CD4-positive, alpha-beta T cell (primary cell): ENCODE measurements at places on chromosomes 2 and 18. TPM values are rescaled to one million over a fixed set of nuclear protein-coding genes. Genes with fewer than 3 reads are reported as not detected.

RAPGEF4 gene
- 0.69 TPM for total RNA-seq

DNA sequence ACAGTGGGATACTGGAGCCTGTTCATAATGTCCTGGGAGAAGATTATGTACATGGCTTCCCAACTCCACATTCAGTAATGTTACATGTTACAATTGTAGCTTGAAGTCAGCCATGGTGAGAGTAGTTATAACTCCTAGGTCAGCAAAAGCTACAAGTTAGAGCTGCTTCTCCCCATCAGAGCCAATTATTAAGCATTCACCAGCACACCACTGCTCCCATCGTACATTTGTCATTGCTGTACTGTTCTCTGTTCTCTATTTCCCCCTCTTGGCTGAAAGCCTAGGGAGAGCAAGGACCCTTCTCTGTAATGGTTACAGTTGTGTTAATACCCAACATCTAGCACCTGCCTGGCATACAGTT lies 5.3 kb upstream of the TLK1 start:
- peaks cover 21% of the 10 kb centered on the region for H3K4me1 ChIP-seq
- H3K27ac ChIP-seq: no peak overlapping the region

ALK gene
- not detected for total RNA-seq

DNA sequence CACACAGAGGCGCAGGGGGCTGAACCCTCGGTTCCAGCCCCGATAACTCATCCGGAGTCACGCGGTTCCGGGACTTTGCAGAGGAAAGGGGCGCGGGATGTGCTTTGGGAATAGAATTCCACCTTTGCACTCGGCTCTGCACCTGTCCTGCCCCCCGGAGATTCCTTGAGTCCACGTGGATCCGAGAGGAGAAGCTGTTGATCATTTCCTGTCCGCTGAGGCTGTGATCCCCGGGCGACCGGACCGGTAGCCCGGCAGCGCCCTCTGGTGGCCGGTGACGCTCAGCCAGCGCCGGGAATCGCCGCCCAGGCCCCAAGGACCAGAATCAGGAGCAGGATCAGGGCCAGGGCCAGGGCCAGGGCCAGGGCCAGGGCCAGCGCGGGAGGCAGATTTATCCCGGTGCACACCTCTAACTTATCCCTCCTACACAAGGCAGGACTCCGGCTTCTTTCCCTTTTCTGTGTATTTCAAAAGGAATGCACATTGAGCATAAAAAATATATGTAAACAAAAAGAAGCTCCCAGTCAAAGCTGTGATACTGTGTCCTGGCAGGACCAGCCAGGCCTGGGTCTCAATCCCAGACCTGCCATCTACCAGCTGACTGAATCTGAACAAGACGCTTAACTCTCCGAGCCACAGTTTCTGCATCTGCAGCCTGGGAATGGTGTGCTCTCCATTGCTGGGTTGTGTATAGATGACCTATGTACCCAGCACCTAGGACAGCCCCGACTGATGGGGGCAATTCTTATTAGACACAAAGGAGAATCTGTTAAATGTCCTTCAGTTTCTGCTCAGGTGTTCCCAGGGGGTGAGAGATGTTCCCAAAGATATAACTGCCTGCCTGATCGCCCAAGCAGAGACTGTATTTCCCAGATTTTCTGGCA lies 8.5 kb upstream of the SPATA3 start:
- no peaks in the 10 kb centered on the region for H3K36me3 ChIP-seq
- H3K27me3 ChIP-seq: peaks cover 6% of the 10 kb centered on the region
- H3K4me1 ChIP-seq: peaks cover 31% of the 10 kb centered on the region

GRCh38 chr2:132909427-132909826 lies 239.4 kb upstream of the LYPD1 start:
- H3K27ac ChIP-seq: no peak overlapping the region
- H3K36me3 ChIP-seq: no peaks in the 10 kb centered on the region
- H3K4me1 ChIP-seq: no peaks in the 10 kb centered on the region
- no peak for DNase-seq
- H3K4me3 ChIP-seq: no peak overlapping the region
- H3K27me3 ChIP-seq: no peaks in the 10 kb centered on the region

DNA sequence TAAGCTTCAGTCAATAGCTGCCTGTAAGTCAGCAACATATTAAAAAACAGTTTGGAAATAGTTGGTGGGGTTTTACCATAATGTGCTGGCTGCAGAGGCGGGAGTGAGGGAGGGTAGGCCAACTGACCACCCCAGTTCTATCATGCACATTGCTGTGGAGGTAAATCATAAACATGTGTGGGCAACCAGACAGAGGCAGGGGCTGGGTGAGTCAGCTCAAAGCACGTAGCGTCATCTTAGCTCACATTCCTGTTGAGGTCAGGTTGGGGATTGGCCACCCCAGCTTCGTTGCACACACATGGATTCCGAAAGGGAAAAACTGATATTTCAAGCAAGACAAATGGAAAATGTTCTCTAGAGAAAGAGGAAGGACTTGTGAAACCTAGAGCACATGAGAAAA lies 19.5 kb downstream of the GPR45 start:
- DNase-seq: no peak
- H3K4me1 ChIP-seq: no peaks in the 10 kb centered on the region
- peaks cover 6% of the 10 kb centered on the region for H3K36me3 ChIP-seq
- no peaks in the 10 kb centered on the region for H3K27me3 ChIP-seq
- H3K4me3 ChIP-seq: no peak overlapping the region

DNA sequence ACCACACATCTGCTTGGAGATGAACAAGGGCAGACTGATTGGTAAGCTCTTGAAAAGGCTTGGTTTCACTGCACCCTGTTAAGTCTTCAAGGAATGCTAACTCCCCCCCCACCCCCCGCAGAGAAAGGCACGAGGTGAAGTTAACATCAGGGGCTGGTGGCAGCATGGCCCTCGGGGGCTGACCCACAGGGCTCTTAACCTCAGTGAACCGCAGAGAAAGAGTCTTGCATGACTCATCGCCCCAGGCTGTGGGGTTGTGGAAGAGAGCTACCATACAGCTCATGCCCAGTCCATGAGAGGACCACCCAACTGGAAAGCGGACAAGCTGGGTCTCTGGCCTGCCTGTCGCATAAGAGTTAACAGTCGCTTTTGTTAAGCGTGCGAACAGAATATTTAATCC lies 10.6 kb upstream of the CEP68 start:
- H3K4me3 ChIP-seq: no peak overlapping the region
- peaks cover under 1% of the 10 kb centered on the region for H3K4me1 ChIP-seq
- H3K27ac ChIP-seq: no peak overlapping the region
- no peaks in the 10 kb centered on the region for H3K27me3 ChIP-seq
- H3K36me3 ChIP-seq: peaks cover 6% of the 10 kb centered on the region
- DNase-seq: no peak

DNA sequence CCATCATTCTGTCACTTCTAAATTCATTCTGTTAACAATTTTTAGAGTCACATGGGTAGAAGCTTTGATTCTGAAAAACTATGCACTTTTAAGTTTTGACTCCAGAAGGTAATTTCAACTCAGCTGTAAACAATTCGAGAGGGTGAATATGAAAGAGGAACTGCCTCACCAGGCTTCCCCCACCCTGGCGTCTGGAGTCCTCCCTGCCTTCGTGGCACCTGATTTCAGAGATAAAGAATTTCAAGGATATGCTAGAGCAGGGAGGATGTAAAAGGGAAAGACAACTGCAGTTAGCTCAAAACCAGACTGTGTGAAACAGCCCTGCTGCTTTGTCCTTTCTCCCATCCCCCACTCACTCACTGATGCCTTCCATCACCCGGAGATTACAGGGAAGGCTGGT lies 40.7 kb downstream of the ONECUT2 start:
- no peaks in the 10 kb centered on the region for H3K36me3 ChIP-seq
- H3K27ac ChIP-seq: no peak overlapping the region
- no peak overlapping the region for H3K4me3 ChIP-seq
- peaks cover 4% of the 10 kb centered on the region for H3K27me3 ChIP-seq
- DNase-seq: no peak

GRCh38 chr2:134218930-134219658 lies 34.8 kb upstream of the MGAT5 start:
- peak overlapping the region; percentile 69 for H3K27ac ChIP-seq
- peak overlapping the region; percentile 15 for H3K4me3 ChIP-seq
- H3K27me3 ChIP-seq: no peaks in the 10 kb centered on the region
- H3K4me1 ChIP-seq: peaks cover 50% of the 10 kb centered on the region

DNA sequence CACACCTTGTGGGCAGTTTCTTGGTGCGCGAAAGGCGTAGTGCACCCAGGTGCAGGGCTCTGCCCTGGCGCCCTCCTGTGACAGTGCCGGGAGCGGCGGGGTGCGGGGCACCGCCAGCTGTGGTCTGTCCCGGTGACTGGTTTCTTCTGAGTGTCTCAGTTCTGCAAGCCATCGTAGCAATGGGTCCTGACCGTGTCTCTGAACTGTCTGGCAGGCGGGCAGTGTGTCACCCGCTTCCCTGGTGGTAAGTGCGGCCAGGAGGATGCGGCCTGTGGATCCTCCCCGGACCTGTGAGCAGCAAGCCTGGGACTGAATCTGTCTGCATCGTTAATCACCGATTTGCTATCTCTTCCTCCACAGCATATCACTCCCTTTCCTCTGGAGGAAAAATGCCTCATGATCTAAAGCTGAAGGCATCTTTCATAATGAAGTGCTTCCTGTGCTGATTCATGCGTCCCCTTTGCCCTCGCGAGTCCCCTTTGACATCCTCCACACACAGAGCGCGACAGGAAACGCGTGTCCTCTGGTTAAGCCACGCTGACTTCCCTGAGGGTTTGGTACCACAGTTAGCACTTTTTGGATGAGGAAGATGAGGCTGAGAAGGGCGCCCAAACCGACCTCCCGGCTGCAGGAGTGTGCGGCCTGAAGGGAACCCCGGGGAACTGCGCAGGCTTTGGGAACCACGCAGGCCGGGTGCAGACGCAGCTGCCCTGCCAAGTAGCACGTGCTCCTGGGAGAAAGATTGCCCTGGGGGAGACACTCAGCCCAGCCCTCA lies 416.0 kb upstream of the HS6ST1 start:
- H3K27ac ChIP-seq: no peak overlapping the region
- H3K27me3 ChIP-seq: peaks cover 12% of the 10 kb centered on the region
- H3K4me1 ChIP-seq: peaks cover 7% of the 10 kb centered on the region
- H3K36me3 ChIP-seq: no peaks in the 10 kb centered on the region
- no peak for DNase-seq
- H3K4me3 ChIP-seq: no peak overlapping the region
